Peyer's patch (tissue), 4 donors: ENCODE measurements at places on chromosomes 6 and 20. TPM values are rescaled to one million over a fixed set of nuclear protein-coding genes. Genes with fewer than 3 reads are reported as not detected.

Gene PRR18
- not detected for total RNA-seq

Gene SLC52A3
- total RNA-seq = 15.7 TPM

Gene FOXF2
- 9.2 TPM for total RNA-seq

Gene PTCHD4
- not detected for total RNA-seq

Gene C6orf58
- total RNA-seq = not detected

Gene TXNDC5
- total RNA-seq = 86.1 TPM

Gene SLC22A23
- total RNA-seq = 79.5 TPM

Gene RIPOR3
- 16.4 TPM for total RNA-seq

Gene GMPR
- total RNA-seq = 6.3 TPM

Gene PAK5
- not detected for total RNA-seq

Gene IL17A
- not detected for total RNA-seq

- peak; percentile 43 for DNase-seq
Measured at GRCh38 chr6:30880698-30881252, 3.5 kb upstream of the DDR1 start.

- peak; percentile 11 for DNase-seq
Measured at GRCh38 chr20:38110525-38111178, 54.4 kb downstream of the TGM2 start.

GRCh38 chr20:50163570-50164317, 10.2 kb upstream of the PEDS1 start:
- no peak for DNase-seq

DNA sequence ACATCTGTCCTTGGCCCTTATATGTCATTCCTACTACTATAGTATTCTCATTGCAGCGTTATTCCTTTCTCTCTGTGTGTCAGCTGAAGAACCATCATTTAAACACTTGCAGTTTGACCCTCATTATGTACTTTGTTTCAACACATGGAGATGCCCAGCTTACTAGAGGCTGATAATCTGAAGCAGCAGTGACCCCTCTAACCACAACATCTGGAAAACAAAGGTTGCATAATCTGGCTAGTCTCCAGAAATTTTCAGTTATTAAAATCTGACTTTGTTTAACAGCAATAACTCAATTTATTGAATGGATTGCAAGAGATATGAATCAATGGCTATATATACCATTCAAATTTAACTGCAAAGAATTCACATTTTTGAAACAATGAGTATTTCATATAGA, 6.6 kb upstream of the PHIP start:
- DNase-seq = no peak

DNA sequence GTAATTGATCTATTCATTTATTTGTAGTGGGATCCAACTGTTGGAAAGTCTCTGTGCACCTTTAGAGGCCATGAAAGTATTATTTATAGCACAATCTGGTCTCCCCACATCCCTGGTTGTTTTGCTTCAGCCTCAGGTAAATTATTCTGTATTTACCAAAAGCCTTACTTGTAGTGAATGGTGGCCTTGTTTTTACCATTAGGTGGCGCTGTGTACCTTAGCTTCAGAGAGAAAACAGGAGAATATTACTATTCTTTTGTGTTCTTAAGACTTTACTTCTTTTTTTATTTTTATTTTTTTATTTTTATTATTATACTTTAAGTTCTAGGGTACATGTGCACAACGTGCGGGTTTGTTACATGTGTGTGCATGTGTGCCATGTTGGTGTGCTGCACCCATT, 23.7 kb downstream of the PEX7 start:
- no peak for DNase-seq

GRCh38 chr6:48978016-48978415, 485.0 kb downstream of the MMUT start:
- DNase-seq = no peak

DNA sequence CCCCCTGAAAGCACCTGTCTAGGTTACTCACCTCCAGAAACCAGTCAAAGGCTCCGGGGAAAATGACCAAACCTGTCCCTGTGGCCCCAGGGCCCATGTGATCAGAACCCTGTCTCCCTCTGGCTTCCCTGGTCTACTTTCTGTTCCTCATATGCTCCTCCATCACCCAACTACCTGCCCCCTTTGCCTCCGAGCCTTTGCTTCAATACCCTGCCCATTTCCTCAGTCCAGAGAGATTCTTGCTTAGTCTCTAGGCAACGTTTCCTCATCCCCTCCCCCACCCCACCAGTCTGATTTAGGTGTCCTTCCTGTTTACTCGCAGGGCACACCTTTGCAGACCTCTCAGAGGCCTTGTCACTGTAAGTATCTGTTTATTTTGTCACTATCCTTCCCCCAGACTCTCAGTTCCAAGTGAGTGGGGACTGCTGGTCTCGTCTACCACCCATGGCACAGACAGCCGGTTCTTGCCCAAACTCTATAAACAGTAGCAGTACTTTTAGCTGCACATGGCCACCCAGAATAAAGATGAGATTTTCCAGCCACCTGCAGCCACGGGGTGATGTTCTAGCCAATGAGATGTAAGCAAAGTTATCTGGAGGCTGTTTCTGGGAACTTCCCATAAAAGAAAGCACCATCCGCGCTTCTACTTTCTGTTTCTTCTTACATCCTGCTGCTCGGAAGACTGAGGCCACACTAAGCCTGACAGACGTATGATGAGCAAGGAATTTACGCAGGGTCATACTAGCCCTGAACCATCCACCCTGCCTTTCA, 13.3 kb downstream of the ELOVL5 start:
- peak; percentile 95 for DNase-seq

DNA sequence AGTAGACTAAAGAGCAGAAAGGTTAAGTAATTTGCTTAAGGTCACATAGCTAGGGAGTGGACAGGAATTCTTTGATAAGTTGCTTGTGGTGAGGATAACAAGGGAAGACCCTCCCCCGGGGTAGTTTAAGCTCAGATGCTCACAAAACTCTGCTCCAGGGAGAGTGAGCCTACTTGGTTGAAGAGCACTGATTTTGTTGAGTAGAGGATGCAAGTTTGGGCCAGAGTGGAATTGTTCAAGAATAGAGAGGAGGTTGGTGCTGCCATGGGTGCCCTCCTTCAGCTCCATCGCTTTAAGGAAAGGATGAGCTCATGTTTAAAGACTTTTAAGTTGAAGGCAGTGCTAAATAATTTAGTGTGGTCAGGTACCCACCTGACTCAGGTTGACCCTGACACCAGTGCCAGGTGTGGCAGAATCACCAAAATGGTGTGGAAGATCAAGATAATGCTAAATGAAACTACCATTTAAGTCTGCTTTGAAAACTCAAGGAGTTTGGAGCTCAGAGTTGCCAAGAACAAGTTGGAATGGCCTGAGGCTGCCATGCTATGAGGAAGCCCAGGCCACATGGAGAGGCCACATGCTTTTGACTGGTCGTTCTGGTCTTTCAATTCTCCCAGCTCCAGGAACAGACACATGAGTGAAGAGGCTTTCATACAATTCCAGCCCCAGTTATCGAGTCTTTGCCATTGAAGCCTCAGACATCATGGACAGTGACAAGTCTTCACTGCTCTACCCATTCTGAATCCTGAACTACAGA, 8.0 kb upstream of the TCF15 start:
- DNase-seq = no peak

DNA sequence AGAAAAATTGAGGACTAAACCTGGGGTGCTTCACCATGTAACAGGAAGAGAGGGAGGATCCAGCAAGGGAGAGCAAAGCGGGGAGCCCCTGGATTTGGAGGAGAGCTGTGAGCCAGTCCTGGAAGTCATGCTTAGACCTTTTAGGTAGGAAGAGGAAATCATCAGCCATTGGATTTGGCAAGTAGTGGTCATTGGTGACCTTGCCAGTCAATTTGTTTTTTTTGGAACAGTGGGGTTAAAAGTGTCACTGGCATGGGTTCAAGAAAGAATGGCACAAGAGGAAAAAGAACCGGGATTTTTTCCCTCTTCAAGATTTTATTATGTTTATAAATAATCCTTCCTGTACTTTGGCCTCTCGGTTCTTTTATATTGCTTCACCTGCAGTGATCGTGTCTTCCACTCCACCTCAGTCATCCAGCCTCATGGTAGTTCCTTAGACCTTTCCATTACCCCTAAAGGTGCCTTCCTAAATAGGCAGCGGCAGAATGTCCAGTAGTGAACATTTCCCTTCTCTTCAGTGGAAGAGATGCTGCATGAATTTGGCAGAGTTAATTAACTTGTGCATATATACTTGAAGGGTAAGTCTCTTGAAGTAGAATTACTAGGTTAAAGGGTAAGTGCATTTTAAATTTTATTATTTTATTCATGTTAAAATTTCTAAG, 124.7 kb downstream of the QKI start:
- DNase-seq = no peak

DNA sequence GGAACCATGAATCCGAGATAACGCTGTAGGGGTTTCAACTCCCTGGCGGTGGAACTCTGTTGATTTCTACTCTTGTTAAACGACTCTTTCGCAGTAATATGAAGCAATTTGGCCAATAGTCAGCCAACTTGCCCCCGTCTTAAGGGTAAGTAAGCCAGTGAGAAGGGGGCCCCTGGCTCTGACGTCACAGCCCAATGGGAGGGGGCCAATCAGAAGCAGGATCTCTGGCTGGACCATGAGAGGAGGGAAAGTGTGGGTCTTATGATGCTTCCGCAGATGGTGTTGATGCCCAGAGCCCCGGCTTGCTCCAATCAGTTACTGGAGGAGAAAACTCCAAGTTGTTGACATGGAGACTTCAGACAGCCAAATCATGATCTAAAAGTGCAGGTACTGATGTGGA, 242.4 kb downstream of the BMP7 start:
- DNase-seq = no peak

GRCh38 chr6:163309491-163310026, 105.0 kb upstream of the QKI start:
- no peak for DNase-seq

DNA sequence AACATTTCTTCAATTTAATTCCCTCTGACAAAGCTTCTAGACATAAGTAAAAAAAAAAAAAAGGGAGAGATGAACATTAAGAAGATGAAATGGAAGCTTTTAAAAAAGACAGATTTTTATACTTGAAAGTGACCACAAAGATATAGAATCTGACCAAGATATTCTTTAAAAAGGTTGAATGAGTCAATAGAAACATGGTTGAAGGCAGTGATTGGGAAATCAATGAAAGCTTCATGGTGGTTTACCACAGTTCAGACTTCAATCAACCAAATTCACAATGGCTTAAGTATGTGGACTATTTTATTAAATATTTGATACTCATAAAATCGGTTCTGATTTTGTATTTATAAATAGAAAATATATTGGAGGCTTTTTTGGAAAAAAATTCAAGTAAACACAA, 248.4 kb upstream of the HSF2 start:
- DNase-seq = no peak

DNA sequence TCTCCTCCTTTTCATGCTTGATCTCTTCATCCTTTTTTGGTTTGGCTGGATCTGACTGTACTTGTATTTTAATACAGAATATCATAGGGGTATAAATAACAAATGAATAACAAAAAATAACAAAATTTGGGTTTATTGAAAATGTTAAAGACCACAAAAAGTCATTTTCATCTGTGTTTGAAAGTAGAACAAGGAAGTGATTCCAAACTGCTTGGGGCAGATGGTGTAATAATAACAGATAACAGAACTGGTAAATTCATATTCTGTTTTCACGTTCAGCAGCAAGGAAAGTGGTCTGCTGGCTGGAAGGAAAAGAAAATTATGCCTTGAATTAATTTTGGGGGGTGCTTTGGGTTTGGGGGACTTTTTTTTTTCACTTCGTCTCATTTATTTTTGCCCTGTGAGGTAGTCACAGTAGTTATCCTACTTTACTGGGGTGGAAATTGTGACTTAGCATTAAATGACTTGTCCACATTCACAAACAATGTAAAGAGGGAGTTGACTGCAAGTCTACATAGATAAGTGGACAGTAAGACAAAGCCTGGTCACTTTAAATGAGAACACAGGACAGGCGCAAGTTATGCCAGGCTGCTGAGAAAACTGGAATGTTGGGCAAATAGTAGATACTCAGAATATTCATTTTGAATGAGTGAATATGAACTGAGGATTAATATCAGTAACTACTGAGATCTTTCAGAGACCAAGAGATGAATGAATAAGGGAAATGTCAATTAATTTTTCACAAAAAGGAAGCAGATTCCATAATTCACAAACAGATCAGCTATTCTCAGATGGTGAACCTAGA, 193.9 kb upstream of the CITED2 start:
- DNase-seq = no peak

DNA sequence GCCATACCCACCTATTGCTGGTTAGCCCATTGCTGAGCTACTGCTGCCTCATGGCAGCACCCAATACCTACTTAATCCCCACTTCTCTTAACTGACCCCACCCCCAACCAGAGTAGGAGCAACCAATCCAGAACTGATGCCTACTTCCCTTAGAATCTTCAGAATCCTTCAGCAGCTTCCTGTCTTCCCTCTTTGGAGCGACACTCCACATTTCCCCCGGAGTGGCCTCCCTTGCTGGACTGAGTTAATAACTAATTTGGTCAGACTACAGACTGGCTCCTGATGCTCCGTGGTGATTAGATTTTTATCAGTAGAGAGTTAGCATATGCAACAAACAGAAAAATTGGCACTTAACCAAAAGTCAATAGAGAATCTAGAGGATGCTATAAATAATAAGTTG, 51.2 kb upstream of the UBR2 start:
- no peak for DNase-seq

GRCh38 chr20:3539311-3540107, 68.7 kb downstream of the ATRN start:
- no peak for DNase-seq

GRCh38 chr6:115613488-115613887, 447.2 kb downstream of the FRK start:
- no peak for DNase-seq

- no peak for DNase-seq
Measured at GRCh38 chr6:18675881-18676280, 288.7 kb downstream of the RNF144B start.

GRCh38 chr6:36968266-36968977, 13.9 kb downstream of the PI16 start:
- DNase-seq = peak; percentile 55

- DNase-seq = no peak
Measured at GRCh38 chr20:258269-258858, 840 bp downstream of the DEFB132 start.

DNA sequence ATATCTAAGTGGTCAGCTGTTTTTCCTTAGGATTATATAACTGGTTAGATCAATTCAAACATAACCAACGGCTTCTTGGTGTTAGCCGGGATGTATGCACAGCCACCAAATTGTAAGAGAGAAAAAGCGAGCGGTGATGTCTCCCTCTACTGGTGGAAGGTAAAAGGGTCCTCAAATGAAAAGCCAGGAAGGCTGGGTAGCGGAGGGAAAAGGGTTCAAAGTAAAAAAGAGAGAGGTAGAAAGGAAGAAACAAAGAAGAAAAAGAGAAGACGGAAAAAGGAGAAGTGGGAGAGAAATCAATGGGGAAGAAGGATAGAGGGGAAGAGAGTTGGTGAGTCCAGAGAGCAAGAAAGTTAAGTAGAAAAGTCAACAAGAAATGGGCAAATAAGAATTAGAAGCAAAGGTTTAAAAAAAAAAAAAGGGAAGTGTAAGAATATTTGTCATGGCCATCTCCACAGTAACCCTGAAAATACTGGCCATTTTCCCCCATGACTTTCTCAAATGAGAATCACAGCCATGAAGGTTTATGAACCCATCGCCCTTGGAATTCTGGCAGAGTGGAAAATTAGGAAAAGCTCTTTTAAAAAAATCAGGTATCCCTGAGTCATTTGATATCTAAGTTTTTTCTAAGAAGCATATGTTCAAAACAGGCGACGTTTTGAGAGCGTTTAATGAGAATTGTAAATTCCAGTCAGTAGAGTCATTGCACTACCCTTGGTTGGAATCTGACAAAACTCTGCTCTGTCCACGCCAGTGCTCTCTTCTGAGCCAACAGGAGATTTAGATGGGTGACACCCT, 155.6 kb upstream of the SNX9 start:
- peak; percentile 53 for DNase-seq

GRCh38 chr6:147447835-147448611, 60.5 kb upstream of the SAMD5 start:
- no peak for DNase-seq

- peak; percentile 50 for DNase-seq
Measured at GRCh38 chr20:37315452-37316110, 26.1 kb downstream of the MANBAL start.
